ENCODE measurements at places on chromosomes 2 and 18. TPM values are rescaled to one million over a fixed set of nuclear protein-coding genes. Genes with fewer than 3 reads are reported as not detected.

Gene SMARCAL1
- 32.2 TPM for total RNA-seq

Gene ASTL
- 0.95 TPM for total RNA-seq

DNA sequence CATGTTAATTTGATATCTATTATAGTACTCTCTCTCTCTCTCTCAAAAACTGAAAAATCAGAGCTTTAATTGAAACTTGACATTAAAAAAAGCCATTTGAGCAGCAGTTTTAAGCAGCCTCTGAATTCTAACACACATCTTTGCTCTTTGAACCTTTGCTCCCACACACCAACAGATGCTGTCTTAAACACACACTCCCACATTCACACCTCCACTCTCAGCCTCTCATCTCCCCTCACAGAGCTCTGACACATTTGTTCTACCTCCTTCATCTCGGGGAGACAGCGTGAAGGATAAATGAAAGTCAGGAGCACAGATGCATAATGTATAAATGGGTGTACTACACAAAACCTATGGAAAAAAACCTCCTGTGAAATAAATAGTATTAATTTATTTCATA lies 95.2 kb downstream of the NAB1 start:
- DNase-seq, result no peak
- H3K27me3 ChIP-seq, result no peaks in the 10 kb centered on the region
- no peaks in the 10 kb centered on the region for H3K4me1 ChIP-seq
- no peak overlapping the region for H3K4me3 ChIP-seq

- H3K36me3 ChIP-seq, result no peaks in the 10 kb centered on the region
- peaks cover 45% of the 10 kb centered on the region for H3K27me3 ChIP-seq
- DNase-seq, result no peak
- H3K4me1 ChIP-seq, result peaks cover 9% of the 10 kb centered on the region
- H3K4me3 ChIP-seq, result peak overlapping the region; percentile 9
These were observed 34.2 kb downstream of the CHRNA1 start for GRCh38 chr2:174729797-174730697.

DNA sequence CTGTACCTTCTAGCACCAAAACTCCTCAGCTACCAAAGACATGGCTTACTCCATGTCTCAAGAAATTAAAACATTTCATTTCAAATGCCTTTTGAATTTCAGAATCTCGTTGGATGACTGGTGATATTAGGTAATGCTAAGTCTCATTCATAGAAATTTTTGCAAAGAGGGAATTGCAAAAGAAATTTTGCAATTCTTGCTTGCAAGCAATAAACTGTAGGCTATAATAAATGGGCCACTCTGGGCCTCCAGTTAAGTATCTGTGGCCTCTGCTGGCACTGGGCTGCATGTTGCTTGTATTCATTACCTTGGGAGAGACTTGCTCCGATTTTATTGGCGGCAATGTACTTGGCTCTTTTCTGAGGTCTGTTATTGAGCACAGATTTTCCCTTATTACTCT lies 2.8 kb upstream of the LCLAT1 start:
- DNase-seq, result peak; percentile 27
- H3K27me3 ChIP-seq, result no peaks in the 10 kb centered on the region
- H3K4me3 ChIP-seq, result no peak overlapping the region
- no peaks in the 10 kb centered on the region for H3K36me3 ChIP-seq
- H3K4me1 ChIP-seq, result peaks cover 20% of the 10 kb centered on the region

DNA sequence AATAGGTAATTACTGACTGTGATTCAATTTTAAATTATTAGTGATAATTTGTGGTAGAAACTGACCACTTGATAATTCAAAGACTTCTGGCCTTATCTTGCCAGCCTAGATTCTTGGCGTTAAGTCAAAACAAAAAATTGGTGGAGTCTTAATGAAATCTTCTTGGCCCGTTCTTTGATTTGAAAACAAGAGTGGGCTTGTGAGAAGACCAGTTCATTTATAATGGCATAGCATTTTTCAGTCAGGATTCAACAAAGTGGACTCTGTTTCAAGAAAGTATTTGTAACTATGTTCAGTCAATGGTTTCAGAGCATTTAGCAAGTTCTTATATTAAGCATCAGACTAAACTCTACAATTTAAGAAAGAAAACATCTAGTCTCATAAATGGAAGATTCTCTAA lies 26.0 kb downstream of the ITGA4 start:
- no peak overlapping the region for H3K4me3 ChIP-seq
- no peaks in the 10 kb centered on the region for H3K4me1 ChIP-seq
- H3K27me3 ChIP-seq, result no peaks in the 10 kb centered on the region
- DNase-seq, result no peak
- H3K36me3 ChIP-seq, result no peaks in the 10 kb centered on the region

DNA sequence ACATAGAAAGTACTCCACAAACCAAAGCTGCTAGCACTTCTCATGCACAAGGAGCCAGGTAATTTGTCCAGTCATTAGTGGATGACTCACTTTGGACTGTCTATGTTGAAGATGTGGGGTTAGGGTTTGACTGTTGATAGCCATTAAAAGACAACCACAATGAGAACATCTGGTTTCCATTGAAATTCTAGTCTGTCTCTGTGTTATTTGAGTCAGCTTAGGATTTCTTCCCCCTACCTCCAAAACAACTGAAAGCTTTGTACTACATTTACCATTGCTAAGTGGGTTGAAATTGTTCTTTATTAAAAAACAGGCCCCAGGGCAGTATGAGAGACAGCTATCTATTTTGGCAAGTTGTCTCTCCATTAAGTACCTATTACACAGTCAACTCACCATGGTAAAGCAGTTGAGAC lies 50.2 kb upstream of the ANKRD44 start:
- no peaks in the 10 kb centered on the region for H3K27me3 ChIP-seq
- no peak overlapping the region for H3K4me3 ChIP-seq
- H3K4me1 ChIP-seq, result no peaks in the 10 kb centered on the region
- DNase-seq, result no peak
- H3K27ac ChIP-seq, result no peak overlapping the region

GRCh38 chr2:223383315-223383714 lies 218.8 kb downstream of the SCG2 start:
- no peak overlapping the region for H3K27ac ChIP-seq
- no peaks in the 10 kb centered on the region for H3K36me3 ChIP-seq
- no peaks in the 10 kb centered on the region for H3K4me1 ChIP-seq
- no peak for DNase-seq

- no peaks in the 10 kb centered on the region for H3K27me3 ChIP-seq
- no peak overlapping the region for H3K27ac ChIP-seq
- no peaks in the 10 kb centered on the region for H3K4me1 ChIP-seq
- no peak for DNase-seq
These were observed 74.4 kb downstream of the ANKRD12 start for GRCh38 chr18:9210966-9211365.

DNA sequence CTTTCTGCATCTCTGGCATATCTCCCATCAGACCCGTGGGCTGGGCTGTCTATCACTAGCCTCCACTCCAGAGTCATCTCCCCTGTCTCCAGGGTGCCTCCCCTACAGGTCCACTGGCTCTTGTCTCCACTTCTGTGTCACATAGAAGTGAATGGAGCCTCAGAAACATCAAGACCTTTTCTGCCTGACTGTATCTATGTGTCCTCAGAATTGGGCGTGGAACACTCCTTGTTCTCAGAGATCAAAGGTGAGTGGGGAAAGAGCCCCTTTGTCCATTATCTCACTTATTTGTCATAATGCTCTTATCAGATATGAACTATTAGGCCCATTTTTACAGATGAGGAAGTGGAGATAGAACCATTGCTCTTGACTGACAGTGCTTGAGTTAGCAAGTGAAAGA lies 211.0 kb downstream of the CYRIA start:
- H3K27me3 ChIP-seq, result no peaks in the 10 kb centered on the region
- no peak overlapping the region for H3K27ac ChIP-seq
- no peak overlapping the region for H3K4me3 ChIP-seq
- H3K36me3 ChIP-seq, result no peaks in the 10 kb centered on the region
- no peak for DNase-seq

- no peak overlapping the region for H3K4me3 ChIP-seq
- no peaks in the 10 kb centered on the region for H3K4me1 ChIP-seq
- no peaks in the 10 kb centered on the region for H3K36me3 ChIP-seq
- no peak for DNase-seq
- H3K27me3 ChIP-seq, result no peaks in the 10 kb centered on the region
These were observed 40.6 kb upstream of the CSRNP3 start for GRCh38 chr2:165428926-165429325.

- no peak overlapping the region for H3K27ac ChIP-seq
- H3K4me1 ChIP-seq, result no peaks in the 10 kb centered on the region
- DNase-seq, result peak; percentile 12
- no peaks in the 10 kb centered on the region for H3K27me3 ChIP-seq
- H3K36me3 ChIP-seq, result peaks cover 16% of the 10 kb centered on the region
These were observed 65.1 kb downstream of the SIGLEC15 start for GRCh38 chr18:45890606-45891005.

All from transverse colon (tissue), 4 donors.